Daoy (cell line): ENCODE measurements at places on chromosomes 3 and 15. TPM values are rescaled to one million over a fixed set of nuclear protein-coding genes. Genes with fewer than 3 reads are reported as not detected.

The LRTM1 gene
- not detected in 2 replicates for total RNA-seq

The SLC2A2 gene
- not detected in 2 replicates for total RNA-seq

The RHOV gene
- total RNA-seq = 0.15 and 0.23 TPM in 2 replicates

The IP6K1 gene
- 12.6 and 17.7 TPM in 2 replicates for total RNA-seq

The GPR87 gene
- total RNA-seq = 0.40 and 0.77 TPM in 2 replicates
